ENCODE measurements at places on chromosomes 16 and 17. TPM values are rescaled to one million over a fixed set of nuclear protein-coding genes. Genes with fewer than 3 reads are reported as not detected.

The KLHDC4 gene
- total RNA-seq, result 27.0 TPM

The ZMYND15 gene
- total RNA-seq, result not detected

The TOX3 gene
- not detected for total RNA-seq

The NECAB2 gene
- 0.22 TPM for total RNA-seq

The CDH3 gene
- 0.33 TPM for total RNA-seq

The C16orf96 gene
- total RNA-seq, result not detected
